ENCODE measurements at places on chromosomes 13 and 19.

DNA sequence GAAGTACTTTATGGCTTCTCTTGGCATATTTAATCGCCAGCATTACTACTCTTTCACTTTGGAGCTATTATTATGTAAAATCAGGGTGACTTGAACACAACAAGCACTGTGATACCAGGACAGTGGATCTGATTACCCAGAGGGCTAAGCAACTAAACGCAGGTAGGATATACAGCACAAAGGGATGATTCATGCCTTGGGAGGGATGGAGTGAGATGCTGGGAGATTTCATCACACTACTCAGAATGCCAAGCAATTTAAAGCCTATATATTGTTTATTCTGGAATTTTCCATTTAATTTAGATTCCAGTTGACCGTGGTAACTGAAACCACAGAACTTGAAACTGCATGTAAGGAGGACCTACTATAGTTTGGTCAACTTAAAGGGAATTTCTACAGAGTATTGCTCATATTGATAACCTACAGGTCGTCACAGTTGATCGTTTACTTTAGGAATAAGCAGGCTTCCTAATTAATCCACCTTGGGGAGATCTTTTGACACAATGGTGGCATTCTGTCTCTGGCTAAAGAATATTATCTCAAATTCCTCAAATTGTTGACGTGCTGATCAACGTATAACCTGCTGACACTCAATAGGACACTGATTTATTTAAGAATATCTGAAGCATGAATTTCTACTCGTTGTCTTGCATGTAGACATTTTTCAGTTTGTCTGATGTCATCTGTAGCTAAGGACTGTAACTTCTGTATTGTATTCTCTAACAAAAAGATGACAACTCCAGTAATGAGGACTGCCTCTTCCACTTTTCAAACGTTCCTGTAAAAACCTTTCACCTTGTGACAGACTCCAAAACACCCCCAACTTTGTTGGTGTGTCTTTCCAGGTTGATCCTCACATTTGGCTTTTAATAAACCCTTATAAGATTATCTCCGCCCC, 254.2 kb downstream of the GPC5 start:
- no peak for DNase-seq

- no peak for DNase-seq
Observed at GRCh38 chr19:35380450-35381124, 9.7 kb downstream of the GPR42 start.

- no peak for DNase-seq
Observed at GRCh38 chr19:31803835-31804446, 454.7 kb upstream of the TSHZ3 start.

DNA sequence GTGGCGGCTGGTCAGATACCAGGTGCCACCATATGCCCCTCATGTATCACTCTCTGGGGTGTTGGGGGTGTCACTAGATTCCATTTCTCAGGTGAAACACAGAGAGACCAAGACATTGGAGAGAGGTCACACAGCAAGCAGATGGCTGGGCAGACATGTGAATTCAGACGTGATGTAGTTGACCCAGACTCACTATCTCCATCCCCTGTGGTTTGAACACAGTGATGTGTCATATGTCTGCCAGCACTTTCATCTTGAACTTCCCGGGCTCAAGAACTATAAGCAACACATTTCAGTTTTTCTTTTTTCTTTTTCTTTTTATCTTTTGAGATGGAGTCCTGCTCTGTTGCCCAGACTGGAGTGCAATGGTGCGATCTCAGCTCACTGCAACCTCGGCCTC, 16.1 kb upstream of the UPF1 start:
- DNase-seq = no peak

- no peak for DNase-seq
Observed at GRCh38 chr13:71964491-71965100, 97.6 kb upstream of the DACH1 start.

DNA sequence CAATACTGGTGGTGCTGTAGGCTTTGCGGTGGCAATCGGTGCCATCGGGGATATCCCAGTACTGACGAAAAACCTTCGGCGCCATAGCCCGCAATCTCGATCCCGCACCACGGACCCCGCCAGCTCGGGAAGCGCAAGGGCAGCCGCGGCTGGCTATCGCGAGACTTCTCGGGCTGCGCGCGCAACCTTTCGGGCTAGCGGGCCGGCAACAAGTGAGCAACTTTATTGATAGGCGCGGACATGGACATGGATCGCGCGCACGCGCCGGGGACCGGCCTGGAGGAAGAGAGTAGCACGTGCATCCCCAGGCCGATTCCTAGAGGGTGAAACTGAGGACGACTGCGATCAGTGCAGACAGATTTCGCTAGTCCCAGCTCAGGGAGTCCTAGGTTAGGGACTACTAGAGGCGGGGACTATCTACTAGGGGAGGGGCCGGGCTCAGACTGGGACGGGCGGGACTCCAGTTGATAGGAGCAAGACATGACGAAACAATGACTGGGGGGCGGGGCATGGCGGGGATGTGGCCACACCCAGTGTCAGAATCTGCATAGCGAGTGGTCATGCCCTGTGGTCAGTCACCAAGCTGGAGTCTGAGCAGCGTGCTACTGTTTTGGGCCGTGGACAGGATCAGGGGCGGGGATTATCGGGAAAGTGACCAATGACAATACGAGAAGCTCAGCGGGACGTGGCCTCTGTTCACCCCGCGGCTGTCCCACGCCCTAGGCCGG, at the start of gene NDUFA11:
NDUFA11 (minus strand) TSS at position 167 of the 728 bp plus-strand sequence; CDS start at position 85, 82 bp downstream.
- DNase-seq = no peak

- no peak for DNase-seq
Observed at GRCh38 chr13:110816500-110816899, 98.4 kb downstream of the ANKRD10 start.

GRCh38 chr19:53002479-53002878, 11.2 kb upstream of the ERVV-1 start:
- no peak for DNase-seq

DNA sequence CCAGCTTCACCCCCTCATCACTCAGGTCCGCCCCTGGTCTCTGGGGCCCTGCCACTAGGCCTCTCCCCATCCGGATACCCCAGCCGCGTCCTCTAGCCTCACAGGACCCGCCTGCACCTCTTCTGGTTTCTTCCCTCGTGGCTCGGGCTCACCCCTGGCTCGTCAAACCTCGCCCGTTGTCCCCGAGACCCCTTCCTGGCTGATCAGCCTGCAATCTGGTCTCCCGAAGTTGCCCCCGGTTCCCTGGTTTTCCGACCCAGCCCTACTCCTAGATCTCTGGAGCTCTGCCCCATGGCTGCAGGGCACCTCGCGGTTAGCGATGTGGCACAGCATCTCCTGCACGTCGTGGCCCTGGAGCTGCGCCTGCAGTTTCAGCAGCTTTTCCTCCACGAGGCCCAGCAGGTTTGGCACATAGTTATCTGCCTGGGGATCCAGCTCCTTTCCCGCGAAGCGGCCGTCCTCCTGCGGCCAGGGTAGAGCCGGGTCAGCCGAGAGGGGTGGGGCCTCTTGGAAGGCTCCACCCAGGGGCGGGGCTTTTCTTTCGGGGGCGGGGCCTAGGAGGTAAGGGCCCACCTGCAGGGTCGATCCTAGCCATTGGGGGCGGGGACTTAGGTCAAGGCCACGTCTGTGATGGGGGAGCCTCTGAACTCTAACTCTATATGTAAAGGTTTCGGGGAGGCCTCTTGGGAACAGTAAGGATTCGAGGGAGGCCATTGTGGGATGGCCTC, 2.4 kb upstream of the RGL3 start:
- DNase-seq = no peak

Measured in GM12878 (cell line).